ENCODE measurements at places on chromosomes 6 and 20. TPM values are rescaled to one million over a fixed set of nuclear protein-coding genes. Genes with fewer than 3 reads are reported as not detected.

GRCh38 chr20:41017448-41018042 is 11.1 kb upstream of the TOP1 start:
- no peak for DNase-seq

- no peak for DNase-seq
Measured at GRCh38 chr6:36662827-36663256, 15.7 kb upstream of the CDKN1A start.

- DNase-seq, result no peak
Measured at GRCh38 chr20:49256261-49256660, 21.6 kb downstream of the ZNFX1 start.

DNA sequence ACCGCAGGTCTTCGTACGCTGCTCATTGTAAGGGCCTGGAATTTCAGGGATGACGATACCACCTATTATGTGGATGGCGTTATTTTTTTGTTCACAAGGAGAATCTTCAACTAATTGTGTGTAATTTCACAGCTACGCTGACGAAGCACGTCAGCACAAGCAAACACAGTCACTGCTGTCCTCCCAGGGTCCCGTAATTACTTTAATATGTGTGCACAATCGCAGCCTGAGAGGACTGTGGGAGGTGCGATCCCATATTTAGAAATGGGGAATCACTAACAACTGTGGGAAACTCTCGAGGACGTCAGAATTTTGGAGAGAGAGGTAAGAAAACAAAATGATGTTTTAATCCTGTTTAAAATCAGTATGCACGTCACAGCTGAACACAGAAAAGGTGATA is 40.2 kb upstream of the DACT2 start:
- no peak for DNase-seq

GRCh38 chr6:158083455-158084325 is 84.4 kb downstream of the SERAC1 start:
- no peak for DNase-seq

GRCh38 chr20:55252521-55252920 is 752.8 kb downstream of the CBLN4 start:
- no peak for DNase-seq

GRCh38 chr6:74482180-74482579 is 723.7 kb downstream of the COL12A1 start:
- DNase-seq, result no peak

DNA sequence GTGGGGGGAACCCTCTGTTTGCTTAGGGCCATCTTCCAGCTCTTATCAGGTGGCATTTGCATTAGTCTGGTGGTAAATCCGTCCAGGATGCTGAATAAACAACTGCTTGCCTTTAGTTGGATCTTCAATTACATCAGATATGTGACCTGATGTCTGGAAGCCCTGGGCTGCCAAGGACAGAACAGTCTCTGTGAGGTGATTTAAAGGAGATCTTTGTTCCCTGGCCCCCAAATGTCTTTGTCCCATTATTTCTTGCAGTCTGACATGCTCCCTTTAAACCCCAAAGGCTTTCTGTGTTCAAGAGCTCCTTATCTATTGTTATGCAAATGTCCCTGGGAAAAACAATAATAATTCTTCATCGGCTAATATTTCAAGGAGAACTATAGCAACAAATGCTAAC is 84.6 kb upstream of the SPTLC3 start:
- DNase-seq, result no peak

DNA sequence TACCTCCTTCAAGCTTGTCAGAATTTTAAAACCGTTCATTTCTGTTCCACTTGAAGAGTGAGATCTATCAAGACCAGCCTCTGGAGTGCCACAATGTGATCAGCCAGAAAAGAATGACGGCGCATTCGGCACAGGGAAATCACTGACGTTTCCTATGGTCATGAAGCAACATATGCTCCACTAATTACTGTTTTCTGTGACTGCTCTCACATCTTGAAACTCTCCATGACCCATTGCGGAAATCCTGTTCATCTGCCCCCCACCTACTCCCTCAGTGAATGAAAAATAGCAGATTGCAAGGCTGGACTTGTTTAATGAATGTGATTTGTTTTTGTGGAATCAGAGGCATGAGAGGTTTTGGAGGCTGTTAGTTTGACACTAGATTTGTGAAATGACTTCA is 53.2 kb downstream of the SAMD5 start:
- no peak for DNase-seq

DNA sequence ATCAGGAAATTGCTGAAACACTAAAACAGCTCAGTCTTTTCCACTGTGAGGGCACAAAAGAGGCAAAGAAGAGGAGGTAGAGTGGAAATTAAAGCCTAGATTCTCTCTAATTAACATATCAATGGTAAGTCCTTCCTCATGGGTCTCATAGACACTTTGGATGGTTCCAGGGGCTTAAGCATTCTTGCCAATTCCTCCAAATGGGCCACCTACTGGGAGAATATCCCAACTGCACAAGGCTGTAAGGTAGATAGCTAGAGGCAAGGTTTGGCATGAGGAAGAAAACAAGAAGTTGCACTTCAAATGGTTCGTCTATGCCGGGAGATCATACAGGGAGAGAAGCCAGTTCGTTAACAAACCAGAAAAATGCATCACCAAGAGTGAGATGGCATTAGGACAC is 107.6 kb upstream of the KHDRBS2 start:
- no peak for DNase-seq

GSTA3 gene
- total RNA-seq, result not detected

All from activated CD8-positive, alpha-beta T cell treated with anti-CD3 and anti-CD28 coated beads, Interleukin-2, amount 10 ng/mL, durations not matched to agents 7 days and 5 days (primary cell).